ENCODE measurements at places on chromosomes 2 and 18.

DNA sequence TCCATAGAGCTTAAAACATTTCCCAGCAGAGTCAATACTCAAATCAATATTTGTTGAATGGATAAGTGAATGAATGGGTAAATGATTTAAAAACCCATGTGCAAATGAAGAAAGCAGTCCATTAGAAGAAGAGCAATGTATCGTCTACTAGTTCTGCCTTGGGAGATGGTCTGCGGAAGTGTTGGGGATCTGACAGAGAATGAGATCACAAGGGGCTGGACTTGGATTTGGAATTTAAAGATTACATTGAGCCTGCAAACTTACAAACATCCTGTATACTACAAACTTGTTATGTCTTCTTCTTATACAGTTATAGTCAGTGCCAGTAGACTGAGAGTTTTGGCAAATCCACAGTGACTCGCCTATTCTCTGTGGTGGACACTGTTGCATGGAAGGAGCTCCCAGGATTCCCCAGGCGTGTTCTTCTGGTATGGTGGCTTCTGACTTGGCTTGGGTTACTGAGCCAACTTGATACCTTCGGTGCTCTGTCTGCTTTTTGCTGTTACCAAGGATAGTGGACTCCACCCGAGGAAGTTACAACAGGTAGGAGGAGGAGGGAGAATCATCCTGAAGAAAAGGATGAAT is 163.3 kb upstream of the SERPINE2 start:
- DNase-seq: no peak

GRCh38 chr2:192162392-192163042 is 32.2 kb downstream of the TMEFF2 start:
- peak; percentile 54 for DNase-seq

DNA sequence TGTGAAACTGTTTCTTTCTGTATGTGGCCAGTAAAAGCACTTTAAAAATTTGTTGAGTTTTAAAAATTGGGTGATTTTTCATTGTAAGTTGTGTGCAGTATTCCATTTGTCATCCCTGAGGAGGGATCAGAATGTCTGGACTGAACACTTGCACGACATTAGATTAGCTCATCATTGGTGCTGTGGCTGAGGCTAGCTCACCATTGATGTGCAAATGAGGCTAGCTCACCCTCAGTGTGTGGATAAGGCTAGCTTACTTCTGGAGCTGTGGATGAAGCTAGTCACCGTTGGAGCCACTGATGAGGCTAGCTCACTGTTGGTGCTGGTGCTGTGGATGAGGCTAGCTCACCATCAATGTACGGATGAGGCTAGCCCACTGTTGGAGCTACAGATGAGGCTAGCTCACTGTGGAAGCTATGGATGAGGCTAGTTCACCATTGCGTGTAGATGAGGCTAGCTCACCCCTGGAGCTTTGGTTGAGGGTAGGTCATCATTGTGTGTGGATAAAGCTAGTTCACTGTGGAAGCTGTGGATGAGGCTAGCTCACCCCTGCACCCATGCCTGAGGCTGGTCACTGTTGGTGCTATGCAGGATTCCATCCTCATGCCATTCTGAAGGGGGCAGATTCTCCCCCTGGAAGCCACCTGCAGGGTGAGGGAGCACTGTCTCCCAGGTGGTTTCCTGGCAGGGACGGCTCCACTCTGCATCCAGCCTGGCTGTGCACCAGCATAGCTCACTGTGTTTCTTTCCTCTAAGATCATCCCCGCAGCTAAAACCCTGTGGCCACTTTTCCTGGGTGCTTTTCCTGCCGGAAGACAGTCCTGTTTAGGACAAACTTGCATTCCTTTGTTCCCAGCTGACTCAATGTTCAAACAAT is 101.1 kb downstream of the TWIST2 start:
- peak; percentile 11 for DNase-seq

DNA sequence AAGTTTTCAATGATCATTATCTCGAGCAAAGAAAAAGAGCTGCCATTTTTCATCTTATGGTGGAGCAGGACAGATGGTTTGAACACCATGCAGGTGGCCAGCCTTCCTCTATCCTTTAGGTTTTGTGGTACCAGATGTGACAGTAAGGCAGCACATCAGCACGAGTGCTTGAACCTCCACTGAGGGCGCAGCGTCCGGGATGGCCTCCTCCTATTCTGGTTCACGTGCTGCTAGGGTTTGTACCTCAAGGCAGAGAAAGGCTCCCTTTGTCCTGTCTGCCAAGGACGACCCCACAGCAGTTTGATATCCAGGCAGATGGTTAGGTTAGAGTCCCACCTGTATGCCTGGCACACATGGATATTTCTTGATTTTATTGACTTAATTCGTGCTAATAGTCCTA is 50.2 kb downstream of the DCDC2C start:
- DNase-seq: no peak

GRCh38 chr2:48727560-48727959 is 28.0 kb downstream of the LHCGR start:
- DNase-seq: no peak

DNA sequence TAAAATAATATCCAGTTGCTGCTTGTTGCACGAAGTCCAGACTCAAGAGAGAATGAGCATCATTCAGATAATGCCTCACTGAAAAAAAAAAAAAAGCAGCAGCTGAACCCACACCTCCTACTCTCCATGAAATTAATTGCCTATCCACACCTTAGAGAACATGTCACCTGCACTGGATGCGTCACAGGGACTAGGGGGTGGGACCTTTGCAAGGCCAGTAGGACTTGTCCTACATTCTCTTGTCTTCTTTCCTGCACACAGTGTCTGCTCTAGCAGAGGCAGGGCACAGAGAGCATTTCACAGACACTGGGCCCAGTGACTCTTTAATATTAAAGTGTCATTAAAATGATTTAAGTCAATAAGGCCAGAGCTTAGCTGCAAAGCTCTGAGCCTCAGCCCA is at the start of gene ABCA12:
ABCA12 (minus strand) TSS at position 148 of the 400 bp plus-strand sequence. CDS start 418 bp downstream, outside the sequence.
- DNase-seq: no peak

DNA sequence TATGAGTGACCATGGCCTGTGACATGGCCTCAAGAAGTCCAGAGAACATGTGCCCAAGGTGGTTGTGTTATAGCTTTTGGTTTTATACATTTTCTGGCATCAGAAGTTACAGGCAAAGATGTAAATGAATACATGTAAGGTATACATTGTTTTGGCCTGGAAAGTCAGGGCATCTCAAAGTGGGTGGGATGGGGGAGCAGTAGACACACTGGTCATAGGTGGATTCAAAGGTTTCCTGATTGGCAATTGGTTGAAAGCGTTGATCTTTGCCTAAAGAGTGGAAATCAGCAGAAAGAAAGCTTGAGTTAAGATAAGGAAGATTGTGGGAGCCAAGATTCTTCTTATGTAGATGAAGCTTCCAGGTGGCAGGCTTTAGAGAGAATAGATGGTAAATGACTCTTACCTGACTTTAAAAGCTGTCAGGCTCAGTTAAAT is 62.1 kb upstream of the DYNAP start:
- no peak for DNase-seq

DNA sequence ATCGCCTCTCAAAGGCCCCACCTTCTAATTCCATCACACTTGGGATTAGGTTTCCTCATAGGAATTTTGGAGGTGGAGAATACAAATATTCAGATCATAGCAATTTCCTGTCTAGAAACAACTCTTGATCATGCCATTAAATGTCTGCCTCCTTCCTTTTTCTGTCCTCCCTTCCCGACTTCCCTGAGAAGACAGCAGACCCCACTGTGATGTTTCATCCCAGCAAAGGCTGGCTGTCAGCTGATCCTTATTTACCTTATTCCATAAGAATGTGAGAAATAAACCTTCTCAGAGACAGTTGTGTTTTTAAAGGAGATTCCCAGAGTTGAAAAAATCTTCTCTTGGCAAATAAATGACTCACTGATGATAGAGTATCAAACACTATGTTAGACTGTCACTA is 133.9 kb downstream of the TDRD15 start:
- DNase-seq: no peak

GRCh38 chr2:41395692-41396091 is 652.1 kb upstream of the PKDCC start:
- no peak for DNase-seq

DNA sequence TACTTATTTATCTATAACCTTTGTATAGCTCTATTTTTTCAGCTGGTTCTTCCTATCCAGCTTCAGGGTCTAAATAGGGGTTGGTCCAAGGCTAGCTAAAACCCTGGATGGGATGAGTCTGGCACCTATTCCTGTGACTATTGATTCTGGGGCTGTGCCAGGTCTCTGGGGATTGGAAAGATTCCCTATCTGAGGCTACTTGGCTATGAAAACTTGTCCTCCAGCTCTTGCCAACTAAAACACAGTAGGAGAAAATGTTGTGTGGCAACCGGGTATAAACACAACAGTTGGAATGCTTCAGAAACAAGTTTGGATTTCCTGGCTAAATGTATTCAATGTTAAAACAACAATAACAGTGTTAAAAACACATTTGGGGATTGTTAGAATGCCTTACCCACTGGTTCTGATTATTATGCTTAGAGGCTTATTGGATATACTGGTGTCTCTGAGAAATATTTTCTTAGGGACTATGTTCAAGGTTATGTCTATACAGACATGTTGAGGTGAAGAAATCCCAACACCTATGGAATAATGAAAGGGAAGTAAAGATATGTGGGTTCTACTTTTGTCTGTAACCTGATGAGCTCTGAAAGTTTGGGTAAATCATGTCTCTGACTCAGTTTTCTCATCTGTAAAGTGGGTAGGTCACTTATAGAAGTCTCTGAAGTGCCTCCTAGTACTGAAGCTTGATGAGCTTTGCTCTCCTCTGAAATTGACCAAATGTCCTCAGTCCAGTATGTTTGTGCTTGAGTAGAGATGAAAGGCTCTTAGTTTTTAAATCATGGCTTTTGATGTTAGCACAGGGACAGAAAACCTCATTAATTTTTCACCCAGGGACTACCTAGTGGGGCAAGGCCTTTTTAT is 460.7 kb downstream of the MTX2 start:
- DNase-seq: peak; percentile 68

DNA sequence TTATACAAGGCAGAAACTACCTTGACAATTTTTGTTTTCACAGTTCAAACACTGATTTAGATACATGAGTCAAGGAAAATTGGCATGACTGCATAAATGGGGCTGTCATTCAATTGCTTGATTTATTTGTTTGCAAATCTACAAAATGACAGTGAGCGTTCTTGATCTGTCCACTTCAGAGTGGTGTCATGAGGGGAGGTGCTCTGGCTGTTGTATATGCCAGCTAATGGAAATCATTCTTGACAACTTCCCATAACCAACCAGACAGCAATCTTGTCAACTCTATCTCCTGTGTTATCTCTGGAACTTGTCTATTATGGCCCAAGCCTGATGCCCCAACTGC is 120.6 kb upstream of the UGP2 start:
- DNase-seq: no peak

DNA sequence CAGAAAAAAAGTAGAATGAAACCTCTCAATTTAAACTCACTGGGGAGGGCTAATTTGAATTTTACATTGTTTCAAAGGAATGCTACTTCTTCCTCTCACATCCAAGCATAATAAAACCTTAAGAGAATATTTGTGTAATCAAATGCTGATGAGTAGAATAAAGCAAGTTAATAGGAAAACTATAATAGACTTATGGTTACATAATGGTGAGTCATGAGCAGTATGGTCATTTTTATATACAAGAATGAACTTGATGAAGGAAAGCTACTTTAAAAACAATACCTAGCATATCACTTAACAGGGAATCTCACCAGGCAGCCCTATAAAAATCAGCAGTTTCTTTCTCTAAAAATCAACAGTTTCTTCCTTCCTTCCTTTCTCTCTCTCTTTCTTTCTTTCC is 80.3 kb downstream of the VSNL1 start:
- no peak for DNase-seq

- DNase-seq: no peak
Observed at GRCh38 chr2:84495539-84496146, 20.7 kb upstream of the DNAH6 start.

DNA sequence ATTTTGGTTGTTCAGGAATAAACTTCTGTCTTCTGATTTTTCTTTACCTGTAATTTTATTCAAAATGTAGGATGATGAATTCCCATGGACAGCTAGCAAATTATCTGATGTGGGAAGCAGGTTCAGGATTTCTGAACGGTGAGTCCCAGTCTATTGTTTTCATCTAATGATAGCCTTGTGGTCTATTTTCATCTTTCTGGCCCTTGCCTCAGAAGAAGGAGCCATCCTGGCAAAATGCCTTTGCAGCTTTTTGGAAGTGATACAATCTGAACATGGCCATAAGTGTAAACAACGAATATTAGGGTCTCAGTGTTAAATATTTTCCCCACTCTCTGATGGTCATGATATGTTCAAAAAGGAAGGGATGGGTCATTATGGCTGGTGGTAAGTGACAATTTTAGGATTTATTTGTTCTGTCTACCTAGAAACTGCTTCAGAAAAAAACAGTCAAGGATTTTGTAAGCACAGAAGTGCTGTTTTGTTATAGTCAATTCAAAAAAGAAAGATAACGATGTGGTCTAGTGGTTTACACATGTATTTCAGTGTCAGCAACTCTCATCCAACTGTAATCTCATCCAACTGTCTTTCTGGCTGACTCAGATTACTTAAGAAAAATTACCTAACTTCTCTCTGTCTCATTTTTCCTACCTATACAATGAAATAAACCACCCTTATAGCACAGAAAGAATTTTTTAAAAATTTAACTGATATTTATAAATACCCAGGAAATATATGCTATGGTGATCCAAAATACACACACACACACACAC is 272.6 kb upstream of the ERBB4 start:
- DNase-seq: no peak

DNA sequence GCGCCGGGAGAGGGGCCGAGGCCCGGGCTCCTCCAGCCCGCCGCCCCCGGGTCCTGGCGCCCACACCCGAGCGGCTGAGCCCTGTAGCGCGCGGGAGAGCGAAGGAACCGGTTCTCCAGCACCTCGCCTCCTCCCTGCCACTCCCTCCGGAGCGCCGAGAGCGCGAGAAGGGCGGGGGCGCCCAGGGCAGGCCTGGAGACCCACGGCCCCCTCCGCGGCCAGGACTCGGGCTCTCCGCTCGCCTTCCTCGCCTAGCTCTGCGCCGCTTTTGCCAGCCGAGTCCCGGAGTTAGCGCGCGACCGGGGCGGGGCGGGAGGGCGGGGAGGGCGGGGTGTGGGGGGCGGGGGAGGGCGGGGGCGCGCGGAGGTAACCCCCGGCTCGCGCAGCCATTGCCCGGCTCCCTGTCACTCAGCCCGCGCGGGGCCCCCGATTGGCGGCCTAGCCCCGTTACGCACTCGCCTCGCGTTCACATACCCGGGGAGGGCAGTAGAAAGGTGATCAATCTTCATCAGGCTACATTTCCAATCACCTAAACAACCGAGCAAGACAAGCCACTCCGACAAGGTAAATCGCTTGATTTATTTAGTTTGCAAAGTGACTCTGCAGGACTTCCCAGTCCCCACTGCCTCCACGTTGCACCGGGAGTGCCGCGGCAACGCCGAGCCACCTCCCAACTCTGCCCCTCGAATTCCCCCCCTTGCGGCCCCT is at the start of gene OTX1:
OTX1 (plus strand) TSS at position 497 of the 708 bp plus-strand sequence. CDS start 2,161 bp downstream, outside the sequence.
- DNase-seq: peak; percentile 46

GRCh38 chr2:14011190-14011589 is 621.3 kb upstream of the LRATD1 start:
- no peak for DNase-seq

- DNase-seq: no peak
Observed at GRCh38 chr18:66013969-66014368, 263.2 kb downstream of the CDH7 start.

- DNase-seq: peak; percentile 86
Observed at GRCh38 chr18:79484661-79485621, 89.2 kb downstream of the NFATC1 start.
